Left renal pelvis (tissue), 4 donors: ENCODE measurements at places on chromosomes 7 and 10.
A peak's percentile ranks its signal among the peaks of the same experiment; 100 is the strongest.

- no peak for DNase-seq
Observed at GRCh38 chr7:82128546-82128945, 315.0 kb downstream of the CACNA2D1 start.

- DNase-seq: no peak
Observed at GRCh38 chr7:41847151-41847550, 144.3 kb upstream of the INHBA start.

GRCh38 chr7:30027065-30027456 is 559 bp upstream of the FKBP14 start:
- DNase-seq: no peak

DNA sequence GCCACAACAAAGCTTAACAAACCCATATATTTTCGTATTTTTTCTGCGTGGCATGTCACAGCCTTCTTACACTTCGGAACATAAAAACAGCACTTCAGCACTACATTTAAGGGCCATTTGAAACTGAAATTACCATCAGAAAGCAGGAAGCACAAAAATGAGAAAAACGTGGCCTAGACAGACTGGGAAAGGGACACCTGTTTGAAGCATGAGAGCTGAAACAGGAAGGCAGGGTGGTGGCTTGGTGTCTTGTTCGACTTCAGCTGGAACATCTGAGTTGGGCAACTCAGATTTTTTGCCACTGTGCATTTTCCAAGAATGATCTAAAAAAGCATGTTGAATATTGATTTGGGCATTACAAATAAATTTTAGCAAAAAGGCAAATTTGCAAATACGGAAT is 243.2 kb downstream of the ELMO1 start:
- no peak for DNase-seq

- no peak for DNase-seq
Observed at GRCh38 chr7:150964593-150965111, 13.5 kb downstream of the KCNH2 start.

GRCh38 chr10:86411281-86411841 is 44.8 kb upstream of the GRID1 start:
- DNase-seq: no peak

GRCh38 chr10:52639652-52640051 is 132.9 kb downstream of the MBL2 start:
- no peak for DNase-seq

DNA sequence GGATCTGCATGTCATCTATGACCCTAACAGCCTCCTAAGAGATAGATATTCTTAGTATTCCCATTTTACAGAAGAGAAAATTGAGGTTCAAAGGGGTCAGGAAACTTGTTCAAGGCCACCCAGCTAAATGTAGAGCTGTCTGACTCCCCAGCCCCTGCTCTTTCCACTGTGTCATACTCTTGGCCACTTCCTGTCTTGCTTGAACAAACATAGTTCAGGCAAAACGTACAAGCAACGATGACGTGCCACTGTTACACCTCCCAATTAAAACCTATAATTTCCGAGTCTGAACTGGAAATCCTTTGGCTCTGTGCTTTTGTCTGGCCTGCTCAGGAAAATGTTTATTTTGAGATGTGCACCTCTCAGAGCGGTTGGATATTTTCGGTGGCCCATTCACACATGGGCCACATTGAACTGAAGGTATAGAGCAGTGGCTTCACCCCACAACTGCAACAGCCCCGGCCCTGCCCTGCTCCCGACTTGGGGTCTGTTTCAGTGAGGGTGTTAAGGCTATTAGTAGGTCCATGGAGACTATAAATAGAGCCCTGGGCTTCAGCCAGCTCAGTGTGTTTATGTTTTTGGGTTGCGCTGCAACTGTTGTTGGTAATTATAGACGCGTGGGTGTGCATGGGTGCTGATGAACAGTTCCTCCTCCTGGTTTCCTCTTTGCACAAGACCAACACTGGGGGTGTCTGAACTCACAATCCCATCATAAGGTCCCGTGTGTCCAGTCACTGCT is 172.3 kb upstream of the ADO start:
- DNase-seq: no peak

DNA sequence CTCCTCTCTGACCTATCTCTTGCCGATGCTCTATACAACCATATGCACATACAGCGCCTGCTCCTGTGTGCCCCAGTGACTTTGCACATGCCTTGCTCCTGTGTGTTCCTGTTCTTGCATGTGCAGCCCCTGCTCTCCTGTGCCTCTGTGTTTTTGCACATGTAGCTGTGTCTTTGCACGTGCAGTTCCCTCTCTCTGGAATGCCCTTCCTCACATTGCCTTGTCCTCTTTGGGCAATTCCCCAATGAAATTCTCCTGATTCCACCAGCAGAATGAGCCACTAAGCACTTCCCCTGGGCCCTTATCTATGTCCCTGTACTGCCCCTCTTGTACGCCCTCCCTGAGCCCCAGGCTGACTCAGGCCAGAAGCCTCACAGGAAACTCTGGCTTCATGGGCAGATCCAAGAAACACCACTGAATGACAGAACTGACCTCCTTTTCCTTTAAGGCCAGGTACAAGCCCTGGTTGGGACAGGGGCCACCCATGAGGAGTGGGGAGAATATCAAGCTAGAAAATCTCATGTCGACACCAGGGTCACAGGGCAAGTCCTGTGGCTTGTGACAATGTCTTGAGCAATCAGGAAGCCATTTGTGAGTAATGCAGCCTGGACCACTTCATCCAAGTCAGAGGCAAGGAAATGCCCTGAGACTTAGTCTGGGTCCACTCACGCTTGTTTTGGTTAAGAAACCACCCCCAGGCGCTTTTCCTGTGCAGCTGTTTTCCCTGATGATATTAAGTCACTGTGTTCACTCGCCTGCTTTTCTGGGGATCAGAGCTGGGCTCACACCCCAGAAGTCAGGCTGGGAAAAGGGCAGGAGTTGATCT is 1.9 kb upstream of the ARHGAP22 start:
- no peak for DNase-seq

- DNase-seq: no peak
Observed at GRCh38 chr7:133052401-133052756, 29.5 kb downstream of the CHCHD3 start.

- DNase-seq: no peak
Observed at GRCh38 chr7:130148561-130148960, 56.6 kb downstream of the TMEM209 start.

- no peak for DNase-seq
Observed at GRCh38 chr7:127375631-127376030, 16.9 kb downstream of the ZNF800 start.

DNA sequence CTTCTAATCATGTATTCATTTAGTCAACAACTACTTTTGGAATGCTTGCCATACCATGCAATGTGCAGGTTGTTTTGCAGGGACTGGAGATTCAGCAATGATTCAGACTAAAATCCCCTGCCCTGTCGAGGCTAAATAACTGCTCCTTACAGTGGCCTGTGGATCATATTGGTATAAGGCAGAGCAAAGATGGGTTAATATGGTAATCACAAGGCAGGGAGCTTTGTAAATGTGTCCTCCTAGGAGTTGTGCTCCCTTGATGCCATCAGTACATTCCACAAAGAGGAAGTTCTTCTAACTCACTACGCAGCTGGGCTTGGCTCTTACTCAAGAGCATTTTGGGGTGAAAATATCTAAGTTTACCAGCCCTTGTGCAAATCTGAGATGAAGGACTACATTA is 614 bp upstream of the IFIT2 start:
- no peak for DNase-seq

DNA sequence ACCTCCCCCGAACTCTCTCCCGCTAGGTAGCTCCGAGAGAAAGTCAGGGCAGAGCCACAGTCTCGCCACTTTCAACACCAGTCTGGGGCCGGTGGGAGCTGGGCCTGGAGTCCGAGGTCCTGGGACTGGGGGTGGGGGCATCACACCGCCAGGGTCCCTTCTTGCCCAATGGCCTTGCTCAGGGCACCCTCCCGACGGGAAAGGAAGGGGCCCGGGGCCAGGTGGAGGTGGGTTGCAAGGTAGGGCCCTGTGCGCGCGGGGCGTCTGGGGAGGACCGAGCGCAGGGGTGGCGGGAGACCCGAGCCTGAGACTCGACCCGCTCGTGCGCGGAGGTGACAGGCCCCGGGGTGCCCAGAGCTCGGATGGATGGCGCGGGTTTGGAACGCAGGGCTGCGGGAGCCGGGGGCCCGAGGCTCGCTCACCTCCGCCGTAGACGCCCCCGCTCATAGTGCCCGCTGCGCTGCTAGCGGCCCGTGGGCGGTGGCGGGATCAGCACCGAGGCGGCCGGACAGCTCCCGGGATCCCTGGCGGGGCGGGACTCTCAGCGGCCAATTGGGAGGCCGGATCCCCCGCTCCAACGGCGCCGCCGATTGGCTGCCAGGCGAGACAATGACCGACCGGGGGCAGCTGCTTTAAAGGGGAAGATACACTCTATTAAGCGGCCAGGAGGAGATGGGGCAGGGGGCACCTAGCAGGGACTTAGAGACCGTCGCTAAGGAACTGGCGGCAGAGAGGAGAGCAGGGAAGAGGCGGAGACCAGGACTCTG is at the start of gene ACTL6B:
Gene ACTL6B, minus strand, starts transcription at position 541 of the 767 bp plus-strand sequence. Its CDS starts 94 bp downstream, at position 447.
- peak; percentile 8 for DNase-seq

- no peak for DNase-seq
Observed at GRCh38 chr7:157799076-157799685, 462.4 kb downstream of the DNAJB6 start.

DNA sequence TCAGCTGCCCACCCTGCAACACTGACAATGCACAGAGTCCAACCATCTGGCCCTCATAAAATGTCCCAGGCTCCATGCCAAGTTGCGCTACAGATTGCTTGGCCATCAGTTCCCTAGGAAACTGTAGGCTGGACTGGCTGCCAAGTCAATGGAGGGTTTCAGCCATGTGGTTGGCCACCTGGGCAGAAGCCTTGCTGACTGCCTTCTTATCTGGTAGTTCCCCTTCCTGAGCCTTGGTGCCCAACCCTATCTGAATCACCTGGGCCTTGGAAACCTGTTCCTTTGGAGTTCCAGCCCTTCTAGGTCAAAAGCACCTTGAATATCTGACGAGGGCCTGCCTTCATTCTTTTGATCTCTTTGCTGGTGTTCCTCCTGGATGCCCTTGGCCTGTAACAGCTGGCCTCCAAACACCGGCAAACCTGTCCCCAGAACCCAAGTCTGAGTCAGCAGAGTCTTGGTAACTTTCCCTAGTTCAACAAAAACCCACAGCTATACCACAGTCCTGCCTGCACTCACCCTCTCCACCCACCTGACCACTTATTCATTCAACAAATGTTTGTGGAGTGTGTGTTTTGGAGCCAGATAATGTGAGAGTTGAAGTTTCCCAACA is 37.4 kb upstream of the KDM7A start:
- no peak for DNase-seq

- no peak for DNase-seq
Observed at GRCh38 chr10:97229322-97230015, 43.7 kb upstream of the SLIT1 start.

GRCh38 chr10:131775433-131775832 is 125.4 kb upstream of the PPP2R2D start:
- no peak for DNase-seq

DNA sequence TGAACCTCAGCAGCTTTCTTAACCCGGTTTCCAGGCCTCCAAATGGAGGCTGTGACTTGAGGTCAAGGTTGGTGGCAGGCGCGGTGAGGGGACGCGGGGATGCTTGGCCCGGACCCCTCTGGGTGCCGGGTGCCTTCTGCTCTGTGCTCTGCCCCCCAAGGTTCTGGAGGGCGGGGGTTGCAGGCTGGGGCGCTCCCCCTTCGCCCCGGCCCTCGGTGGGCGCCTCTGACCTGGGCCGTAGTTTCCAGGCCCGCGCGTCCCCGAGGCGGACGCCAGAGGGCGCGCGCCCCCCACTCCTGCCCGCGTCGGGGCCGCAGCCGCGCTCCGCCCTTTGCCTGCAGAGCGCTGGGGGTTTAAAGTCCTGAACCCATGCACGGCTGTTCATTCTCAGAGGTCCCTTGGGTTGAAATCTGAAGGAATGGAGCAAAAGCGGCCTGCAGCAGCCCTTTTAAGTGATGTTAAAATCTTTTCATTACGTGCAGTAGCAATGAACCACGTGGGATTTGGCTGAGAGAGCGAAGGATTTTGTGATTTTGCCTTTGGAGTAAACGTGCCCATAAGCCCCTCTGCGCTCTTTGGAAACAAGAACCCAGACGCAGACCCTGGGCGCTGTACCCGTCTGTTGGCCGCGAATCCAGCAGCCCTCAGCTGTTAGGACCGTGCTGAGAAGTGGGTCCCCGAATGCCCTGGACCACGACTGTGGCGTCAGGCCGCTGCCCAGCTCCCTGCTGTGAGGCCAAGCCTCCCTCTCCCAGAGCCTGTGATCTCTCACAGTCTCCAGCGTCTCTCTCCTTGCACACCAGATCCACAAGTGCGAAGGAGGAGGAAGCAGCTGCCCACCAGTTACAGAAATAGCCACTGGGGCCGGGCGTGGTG is 135.0 kb downstream of the ACTR3B start:
- DNase-seq: no peak

DNA sequence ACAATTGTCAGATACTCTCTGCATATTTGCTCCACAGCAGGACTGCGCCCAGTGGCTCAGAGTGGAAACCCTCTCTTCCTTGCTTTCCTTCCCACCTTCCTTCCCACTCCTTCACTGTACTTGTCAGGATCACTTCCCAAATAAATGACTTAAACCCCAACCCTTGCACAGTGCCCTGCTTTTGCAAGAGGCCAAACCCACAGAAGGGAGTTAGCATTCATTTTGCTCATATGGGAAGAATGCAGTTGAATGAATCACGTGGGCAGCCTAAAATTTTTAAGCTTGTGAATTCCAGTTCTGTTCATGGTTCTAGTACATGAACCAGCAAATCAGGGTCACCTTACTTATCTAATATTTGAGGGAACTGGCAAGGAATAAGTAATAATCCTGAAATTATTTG is 47.7 kb upstream of the SFMBT2 start:
- no peak for DNase-seq

DNA sequence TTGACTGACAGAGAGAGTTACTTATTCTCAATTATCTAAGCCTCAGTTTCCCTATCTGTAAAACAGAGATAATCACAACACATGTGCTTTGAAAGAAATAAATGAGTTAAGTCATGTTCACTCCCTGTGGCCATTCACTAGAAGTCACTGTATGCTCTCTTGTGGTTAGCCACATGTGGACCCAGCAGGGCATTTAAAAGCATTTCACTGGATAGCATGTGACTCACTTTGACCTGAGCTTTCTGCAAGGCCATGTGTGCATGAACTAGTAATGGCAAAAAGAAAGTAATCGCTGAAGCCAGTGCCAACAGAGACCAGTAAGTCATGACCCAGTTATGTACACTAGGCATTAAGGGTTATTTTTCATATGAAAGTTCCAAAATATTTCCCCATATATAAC is 557.0 kb upstream of the IGFBP3 start:
- DNase-seq: no peak

GRCh38 chr7:149854611-149855360 is 16.6 kb downstream of the ZNF862 start:
- DNase-seq: no peak

- DNase-seq: no peak
Observed at GRCh38 chr7:34043461-34044305, 138.3 kb downstream of the BMPER start.

DNA sequence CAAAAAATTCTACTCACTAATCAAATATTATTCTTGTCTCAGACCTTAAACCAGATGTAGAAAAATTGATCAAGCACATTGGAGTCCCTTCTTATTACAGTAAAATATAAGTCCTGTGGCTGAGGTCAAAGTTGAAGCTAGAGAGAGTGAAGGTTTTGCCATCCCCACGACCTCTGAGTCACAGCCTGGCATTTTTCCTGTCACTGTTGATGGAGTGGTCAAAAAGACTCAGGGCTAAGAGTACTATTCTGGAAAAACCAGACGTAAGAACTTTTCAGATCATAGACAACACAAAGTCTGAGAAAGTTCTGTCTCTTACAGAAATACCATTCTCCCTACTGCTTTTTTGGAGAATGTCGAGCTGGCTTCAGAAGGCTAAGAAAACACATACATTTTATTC is 323.7 kb upstream of the ANKRD30A start:
- DNase-seq: no peak

GRCh38 chr7:158649279-158649678 is 55.3 kb downstream of the NCAPG2 start:
- DNase-seq: no peak

- DNase-seq: no peak
Observed at GRCh38 chr7:7417851-7418250, 117.8 kb downstream of the COL28A1 start.
